ENCODE measurements at places on chromosomes 13 and 19.
A peak's percentile ranks its signal among the peaks of the same experiment; 100 is the strongest.

DNA sequence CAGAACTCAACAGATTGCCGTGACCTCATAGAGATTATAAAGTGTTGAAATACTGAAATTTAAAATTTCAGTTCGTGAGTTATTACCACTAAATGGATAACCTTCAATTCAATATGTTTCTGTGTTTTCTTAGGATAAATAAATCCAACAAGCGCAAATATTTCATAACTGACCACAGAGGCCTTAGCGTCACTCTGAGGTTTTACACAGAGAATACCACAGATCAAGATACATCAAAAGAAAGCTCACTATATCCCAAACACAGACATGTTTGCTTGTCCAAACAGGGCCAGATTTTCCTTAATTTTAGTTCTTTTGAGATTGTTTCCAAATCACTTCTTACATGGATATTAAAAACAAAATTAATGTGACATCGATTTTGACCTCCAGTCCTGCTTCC is 235.8 kb downstream of the EFNB2 start:
- DNase-seq: no peak

GRCh38 chr13:103101901-103102300 is 35.7 kb upstream of the SLC10A2 start:
- DNase-seq: no peak

GRCh38 chr13:43239275-43239840 is 216.0 kb downstream of the DNAJC15 start:
- DNase-seq: peak; percentile 57

DNA sequence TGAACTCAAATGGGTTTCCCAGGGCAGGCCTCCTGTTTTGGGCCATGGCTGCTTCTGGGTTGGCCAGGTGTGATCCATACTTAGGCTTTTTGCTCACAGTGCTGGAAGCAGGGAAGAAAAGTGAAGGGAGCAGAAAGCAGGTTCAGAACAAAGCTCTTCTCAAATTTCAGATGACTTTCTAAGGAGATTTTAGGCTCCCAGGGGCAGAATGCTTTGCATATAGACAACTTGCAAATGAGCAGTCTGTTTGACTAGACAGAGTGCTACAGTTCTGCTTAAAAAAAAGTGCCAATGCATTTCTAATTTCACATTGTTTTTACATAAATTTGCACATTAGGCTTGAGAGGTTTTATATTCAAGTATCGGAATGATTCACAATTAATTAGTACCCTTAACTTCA is 2.6 kb upstream of the SLC10A2 start:
- DNase-seq: no peak

DNA sequence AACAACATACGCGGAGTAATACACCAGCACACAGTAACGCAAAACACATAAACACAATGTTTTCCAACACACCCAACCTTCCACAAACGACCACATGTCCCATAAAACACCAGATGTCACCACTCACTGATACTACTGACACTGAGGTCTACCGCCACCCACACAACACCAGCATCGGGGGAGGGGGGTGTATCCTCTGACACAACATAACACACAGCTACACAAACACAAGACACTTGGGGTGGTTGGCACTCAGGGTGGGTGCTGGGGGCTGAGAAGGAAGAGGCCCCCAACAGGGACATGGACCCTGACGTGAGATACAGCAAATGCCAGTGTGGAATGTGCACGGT is 1.5 kb upstream of the KCNN4 start:
- no peak for DNase-seq

GRCh38 chr19:23698711-23699520 is 11.9 kb upstream of the ZNF675 start:
- no peak for DNase-seq

DNA sequence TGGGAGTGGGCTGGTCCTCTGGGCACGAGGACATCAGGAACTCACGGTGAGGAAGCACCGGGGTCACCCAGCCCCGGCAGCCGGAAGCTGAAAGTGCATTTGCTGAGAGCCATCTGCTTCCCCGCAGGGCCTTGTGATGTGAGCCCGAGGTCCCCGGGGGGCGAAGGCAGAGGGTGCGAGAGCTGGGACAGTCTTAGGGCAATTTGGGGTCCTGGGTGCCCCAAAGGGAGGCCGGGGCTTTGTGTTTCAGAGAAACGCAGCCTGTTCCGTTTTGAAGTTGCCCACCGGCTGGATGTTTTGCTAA is 4.8 kb downstream of the F2RL3 start:
- DNase-seq: no peak

- no peak for DNase-seq
Measured at GRCh38 chr19:33110137-33110910, 21.6 kb upstream of the WDR88 start.

- peak; percentile 14 for DNase-seq
Measured at GRCh38 chr19:7595466-7596133, at the start of gene CAMSAP3. Gene CAMSAP3, plus strand, starts transcription at chr19:7595863. Its CDS starts 140 bp downstream, at chr19:7596003.

DNA sequence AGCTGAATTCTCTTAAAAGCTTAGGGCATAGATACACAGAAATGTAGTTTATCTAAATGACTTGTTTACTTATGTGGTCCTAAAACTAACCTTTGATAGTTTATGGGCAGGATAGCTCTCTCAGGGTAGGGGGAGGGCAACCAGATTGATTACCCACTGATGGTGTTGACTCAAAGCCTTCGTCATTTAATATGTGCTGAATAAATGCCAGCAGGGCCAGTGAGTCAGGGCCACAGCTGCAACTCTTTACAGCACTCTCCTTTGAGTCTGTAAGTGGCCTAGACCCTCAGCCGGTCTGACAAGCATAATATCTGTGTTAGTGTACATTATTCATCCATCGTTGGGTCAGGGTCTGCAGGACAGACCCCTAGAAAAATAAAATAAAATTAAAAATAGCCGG is 128.5 kb downstream of the ZNF675 start:
- no peak for DNase-seq

- DNase-seq: peak; percentile 56
Measured at GRCh38 chr19:46192992-46193650, 36.4 kb upstream of the IGFL1 start.

DNA sequence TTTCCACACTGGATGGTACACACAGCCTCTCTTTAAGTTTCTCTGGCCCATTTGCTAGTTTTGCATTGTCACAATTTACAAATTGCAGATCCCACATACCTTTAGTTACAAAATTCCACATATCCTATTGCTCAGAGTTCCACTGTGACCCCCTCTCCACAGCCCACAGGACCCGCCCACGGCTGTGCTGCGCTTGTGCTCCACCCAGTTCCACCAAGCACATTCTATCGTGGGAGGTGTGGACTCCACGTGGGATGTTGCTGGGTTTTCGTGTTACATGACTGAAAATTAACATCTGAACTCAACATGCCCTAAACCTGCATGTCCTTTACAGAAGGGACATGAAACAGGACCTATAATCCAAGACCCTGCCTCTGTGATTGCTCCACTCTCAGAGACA is 423.0 kb downstream of the IRS2 start:
- DNase-seq: no peak

DNA sequence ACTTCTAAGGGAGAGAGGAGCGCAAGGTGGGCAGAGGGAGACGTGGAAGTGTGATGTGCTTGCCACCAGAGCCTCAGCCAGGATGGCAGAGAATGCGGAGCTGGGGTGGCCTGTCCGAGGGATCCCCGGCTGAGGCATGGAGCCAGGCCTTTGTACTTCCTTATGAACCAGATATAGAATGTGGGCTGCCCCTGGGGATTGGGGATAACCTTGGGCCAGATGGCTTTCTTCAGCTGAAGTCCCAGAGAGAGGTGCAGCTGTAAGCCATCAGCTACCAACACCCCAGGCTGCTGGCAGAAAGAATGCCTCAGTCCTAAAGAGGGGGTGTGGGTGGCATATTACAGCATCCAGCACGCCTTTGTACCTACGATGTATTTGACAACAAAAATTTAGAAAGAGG is 25.5 kb upstream of the FBXO17 start:
- no peak for DNase-seq

- DNase-seq: no peak
Measured at GRCh38 chr19:28305513-28305912, 907.4 kb downstream of the UQCRFS1 start.

- DNase-seq: peak; percentile 79
Measured at GRCh38 chr19:45469945-45470761, 2.4 kb downstream of the FOSB start.

- no peak for DNase-seq
Measured at GRCh38 chr13:70708775-70709174, 600.5 kb upstream of the KLHL1 start.

DNA sequence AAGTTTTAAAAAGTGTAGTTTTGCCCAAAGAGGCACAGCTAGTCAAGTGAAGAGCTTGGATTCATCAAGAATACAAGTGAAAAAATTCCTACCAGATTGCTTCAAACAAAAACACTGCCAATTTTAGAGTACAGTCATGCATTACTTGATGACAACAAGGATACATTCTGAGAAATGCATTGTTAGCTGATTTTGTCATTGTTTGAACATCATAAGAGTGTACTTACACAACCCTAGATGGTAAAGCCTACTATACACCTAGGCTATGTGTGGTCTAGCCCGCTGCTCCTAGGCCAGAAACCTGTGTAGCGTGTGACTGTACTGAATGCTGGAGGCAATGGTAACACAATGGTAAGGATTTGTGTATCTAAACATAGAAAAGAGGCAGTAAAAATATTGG is 41.1 kb downstream of the TMTC4 start:
- peak; percentile 93 for DNase-seq

- DNase-seq: peak; percentile 60
Measured at GRCh38 chr19:339262-339887, 5.2 kb downstream of the MIER2 start.

DNA sequence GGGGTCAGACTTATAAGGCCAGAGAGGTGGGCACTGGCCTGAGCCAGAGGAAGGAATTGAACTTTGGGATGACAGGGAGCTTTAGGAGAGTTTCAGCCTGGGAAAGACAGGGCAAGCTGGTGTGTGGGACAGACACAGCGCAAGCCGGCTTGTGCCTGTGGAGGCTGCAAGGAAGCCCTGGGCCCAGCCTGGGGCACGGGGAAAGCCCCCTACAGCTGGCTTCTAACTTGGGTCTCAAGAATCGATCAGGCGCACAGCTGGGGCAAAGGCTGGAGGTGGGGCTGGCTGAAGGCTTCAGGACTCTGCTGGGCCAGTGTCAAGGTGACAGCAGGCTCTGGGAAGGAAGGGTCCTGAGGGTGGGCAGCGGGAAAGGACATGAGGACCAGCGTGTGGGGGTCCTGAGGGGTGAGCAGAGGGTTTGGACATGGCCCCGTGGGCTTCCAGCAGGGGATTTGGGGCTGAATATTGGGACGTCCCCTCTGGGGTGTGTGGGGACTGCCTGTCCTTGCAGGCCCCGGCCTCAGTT is 3.0 kb downstream of the PTOV1 start:
- no peak for DNase-seq

All from fibroblast of mammary gland (primary cell).